ENCODE measurements at places on chromosomes 12 and 14. TPM values are rescaled to one million over a fixed set of nuclear protein-coding genes. Genes with fewer than 3 reads are reported as not detected.

DNA sequence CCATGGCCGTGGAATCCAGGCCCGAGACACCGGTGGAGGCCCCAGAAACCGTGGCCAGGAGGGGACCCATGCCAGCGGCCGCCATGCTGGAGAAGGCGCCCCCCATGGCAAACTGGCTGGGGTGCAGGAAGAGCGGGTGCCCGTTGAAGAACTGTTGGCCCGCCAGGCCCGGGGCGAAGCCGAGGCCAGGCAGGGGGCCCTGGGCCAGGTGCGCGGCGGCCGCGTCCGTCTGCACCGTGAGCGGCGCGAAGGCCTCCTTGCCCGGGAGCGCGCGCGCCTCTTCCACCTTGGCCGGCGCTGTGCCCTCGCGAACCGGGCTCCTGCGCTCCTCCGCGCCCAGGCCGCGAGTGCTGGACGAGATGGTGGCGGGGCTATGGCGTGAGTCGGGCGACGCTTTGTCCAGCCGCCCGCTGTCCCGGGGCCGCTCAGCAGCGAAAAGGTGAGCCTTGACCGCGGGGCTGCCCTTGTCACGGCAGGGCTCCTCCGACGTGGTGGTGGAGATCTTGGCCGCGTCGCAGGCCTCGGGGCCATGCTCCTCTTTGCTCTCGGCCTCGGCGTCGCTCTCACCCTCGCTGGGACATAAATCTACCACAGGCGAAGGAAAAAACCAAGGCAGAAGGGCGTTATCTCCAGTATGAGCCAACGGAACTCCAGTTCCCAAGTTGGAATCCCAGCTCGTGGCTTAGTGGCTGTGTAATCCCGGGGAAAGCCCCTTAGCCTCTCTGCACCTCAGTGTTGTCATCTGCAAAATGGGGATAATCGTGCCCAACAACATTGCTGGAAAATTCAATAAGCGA is 9.5 kb downstream of the TBX3 start:
- DNase-seq, result no peak
- no peak overlapping the region for H3K4me3 ChIP-seq
- peak overlapping the region; percentile 69 for H3K27ac ChIP-seq
- H3K27me3 ChIP-seq, result peaks cover 4% of the 10 kb centered on the region
- H3K4me1 ChIP-seq, result peaks cover 10% of the 10 kb centered on the region
- H3K36me3 ChIP-seq, result no peaks in the 10 kb centered on the region

DNA sequence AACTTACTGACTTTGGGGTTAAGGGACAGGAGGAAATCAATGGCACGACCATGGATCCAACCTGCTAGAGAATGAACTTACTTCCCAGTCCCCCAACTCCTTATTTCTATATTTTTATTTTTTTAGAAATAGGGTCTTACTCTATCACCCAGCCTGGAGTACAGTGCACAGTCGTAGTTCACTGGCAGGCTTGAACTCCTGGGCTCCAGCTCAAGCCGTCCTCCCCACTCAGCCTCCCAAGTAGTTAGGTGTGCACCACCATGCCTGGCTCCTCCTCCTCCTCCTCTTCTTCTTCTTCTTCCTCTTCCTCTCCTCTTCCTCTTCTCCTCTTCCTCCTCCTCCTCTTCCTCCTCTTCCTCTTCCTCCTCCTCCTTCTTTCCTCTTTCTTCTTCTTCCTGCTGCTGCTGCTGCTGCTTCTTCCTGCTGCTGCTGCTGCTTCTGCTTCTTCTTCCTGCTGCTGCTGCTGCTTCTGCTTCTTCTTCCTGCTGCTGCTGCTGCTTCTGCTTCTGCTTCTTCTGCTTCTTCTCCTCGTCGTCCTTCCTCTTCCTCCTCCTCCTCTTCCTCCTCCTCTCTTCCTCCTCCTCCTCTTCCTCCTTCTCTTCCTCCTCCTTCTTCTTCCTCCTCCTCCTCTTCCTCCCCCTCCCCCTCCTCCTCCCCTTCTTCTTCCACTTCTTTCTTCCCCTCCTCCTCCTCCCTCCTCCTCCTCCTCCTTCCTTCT is 390.1 kb upstream of the RGS6 start:
- no peak overlapping the region for H3K27ac ChIP-seq
- H3K4me1 ChIP-seq, result no peaks in the 10 kb centered on the region
- H3K36me3 ChIP-seq, result no peaks in the 10 kb centered on the region
- H3K4me3 ChIP-seq, result no peak overlapping the region
- H3K27me3 ChIP-seq, result no peaks in the 10 kb centered on the region
- no peak for DNase-seq

DNA sequence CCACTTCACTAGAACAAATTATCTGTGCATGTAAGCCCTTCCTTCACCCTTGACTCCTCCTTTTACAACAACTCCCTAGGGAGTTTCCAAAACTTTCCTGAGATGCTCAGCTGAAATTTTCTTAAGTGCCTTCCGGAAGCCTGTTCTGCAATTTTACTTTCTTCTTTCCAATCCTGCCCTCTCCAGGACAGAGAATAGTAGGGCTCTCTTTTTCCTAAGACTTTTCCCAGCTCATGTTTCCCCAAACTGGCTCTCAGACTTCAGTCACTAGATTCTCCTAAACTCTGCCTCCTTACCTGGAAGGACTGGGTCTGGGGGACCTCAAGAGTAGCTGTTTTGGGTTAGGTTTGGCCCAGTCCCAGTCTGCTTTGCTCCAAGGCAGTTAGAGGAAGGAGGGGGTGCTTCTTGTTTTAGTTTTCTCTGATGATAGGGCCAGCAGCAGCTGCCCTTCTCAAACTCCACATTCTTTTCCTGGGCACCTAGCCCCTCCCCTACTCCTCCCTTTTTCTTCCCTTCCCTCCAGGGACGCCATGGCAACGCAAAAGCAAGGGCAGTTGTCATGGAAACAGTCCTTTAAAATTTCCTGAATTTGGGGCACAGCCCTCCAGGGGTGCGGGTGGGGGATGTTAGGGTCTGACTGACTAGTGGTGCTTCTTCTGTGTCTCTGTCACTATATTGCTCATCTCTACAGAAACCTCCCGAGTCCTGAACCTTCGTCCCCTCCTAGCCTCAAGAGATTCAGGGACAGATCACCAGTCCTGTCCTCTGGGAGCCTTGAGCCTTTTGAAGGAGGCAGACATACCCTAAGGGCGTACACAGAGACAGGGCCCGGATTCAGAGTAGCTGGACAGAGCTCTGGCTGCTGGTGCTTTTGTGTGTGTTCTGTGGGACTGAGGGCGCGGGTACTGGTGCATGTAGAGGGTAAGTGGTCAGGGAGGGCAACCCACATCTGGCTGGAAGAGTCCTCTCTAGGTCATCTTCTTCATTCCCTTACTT is 17.0 kb downstream of the PPP1R1A start:
- no peaks in the 10 kb centered on the region for H3K4me1 ChIP-seq
- H3K27me3 ChIP-seq, result no peaks in the 10 kb centered on the region
- no peaks in the 10 kb centered on the region for H3K36me3 ChIP-seq
- H3K4me3 ChIP-seq, result no peak overlapping the region
- peak; percentile 52 for DNase-seq

DNA sequence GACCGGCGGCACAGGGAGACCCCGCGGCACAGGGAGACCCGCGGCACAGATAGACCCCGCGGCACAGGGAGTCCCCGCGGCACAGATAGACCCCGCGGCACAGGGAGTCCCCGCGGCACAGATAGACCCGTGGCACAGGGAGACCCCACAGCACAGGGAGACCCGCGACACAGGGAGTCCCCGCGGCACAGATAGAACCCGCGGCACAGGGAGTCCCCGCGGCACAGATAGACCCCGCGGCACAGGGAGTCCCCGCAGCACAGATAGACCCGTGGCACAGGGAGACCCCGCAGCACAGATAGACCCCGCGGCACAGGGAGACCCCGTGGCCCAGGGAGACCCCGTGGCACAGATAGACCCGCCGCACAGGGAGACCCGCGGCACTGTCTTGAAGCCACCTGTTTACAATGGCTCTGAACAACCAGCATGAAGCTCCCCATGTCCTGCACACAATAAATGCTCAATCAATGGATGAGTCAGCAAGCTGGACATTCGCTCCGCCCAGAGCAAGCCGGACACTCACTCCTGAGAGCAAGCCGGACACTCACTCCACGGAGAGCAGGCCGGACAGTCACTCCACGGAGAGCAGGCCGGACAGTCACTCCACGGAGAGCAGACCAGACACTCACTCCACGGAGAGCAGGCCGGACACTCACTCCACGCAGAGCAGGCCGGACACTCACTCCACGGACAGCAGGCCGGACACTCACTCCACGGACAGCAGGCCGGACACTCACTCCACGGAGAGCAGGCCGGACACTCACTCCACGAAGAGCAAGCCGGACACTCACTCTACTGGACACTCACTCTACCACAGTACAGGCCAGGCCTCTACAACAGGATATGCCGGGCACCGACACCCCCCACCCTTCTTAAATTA is 121.9 kb downstream of the RFLNA start:
- no peaks in the 10 kb centered on the region for H3K27me3 ChIP-seq
- peaks cover 24% of the 10 kb centered on the region for H3K36me3 ChIP-seq
- no peak overlapping the region for H3K4me3 ChIP-seq

The C12orf76 gene
- 14.6 TPM for total RNA-seq

Measured in kidney (tissue), 22 donors.